ENCODE measurements at places on chromosomes 4 and X.

DNA sequence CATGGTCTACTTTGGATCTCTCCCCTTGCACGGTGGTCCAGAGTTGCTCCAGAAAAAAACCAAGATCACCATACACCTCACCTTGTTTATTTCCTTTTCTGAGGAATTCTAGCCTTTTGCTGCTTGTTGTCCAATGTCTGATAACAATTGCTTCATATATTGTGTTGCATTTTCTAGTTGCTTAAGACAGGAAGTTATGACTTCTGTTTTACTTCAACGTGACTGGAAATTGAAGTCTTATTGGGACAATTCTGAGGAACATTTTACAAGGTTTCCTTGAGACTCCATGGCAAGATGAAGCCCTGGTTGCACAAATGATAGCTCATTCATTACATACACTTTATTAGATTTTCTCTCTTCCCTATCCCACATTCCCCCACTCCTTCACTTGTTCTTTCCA is 5.2 kb downstream of the CXCL1 start:
- no peak for ATAC-seq

GRCh38 chrX:8668813-8669212 is 63.1 kb downstream of the ANOS1 start:
- ATAC-seq: no peak

DNA sequence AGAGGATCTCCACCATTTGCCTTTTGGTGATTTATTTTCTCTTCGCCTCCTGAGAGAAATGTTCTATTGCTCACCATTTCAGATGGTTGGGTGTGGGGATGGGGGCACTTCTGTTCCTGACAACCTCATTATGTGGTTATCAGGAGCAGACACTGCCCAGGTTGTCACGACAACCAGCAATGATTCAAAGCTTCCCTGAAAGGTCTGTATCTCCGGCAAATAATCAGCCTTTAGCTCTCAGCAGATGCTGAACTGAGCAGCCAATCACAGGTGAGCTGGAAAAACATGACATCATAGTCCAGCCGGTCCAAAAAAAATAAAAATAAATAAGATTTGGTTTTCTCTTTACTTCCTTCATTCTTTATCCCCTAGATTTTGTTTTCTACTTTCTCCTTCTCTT is 5.5 kb upstream of the PAK3 start:
- no peak for ATAC-seq

GRCh38 chr4:75338352-75338880 is 175.8 kb downstream of the RCHY1 start:
- no peak for ATAC-seq

DNA sequence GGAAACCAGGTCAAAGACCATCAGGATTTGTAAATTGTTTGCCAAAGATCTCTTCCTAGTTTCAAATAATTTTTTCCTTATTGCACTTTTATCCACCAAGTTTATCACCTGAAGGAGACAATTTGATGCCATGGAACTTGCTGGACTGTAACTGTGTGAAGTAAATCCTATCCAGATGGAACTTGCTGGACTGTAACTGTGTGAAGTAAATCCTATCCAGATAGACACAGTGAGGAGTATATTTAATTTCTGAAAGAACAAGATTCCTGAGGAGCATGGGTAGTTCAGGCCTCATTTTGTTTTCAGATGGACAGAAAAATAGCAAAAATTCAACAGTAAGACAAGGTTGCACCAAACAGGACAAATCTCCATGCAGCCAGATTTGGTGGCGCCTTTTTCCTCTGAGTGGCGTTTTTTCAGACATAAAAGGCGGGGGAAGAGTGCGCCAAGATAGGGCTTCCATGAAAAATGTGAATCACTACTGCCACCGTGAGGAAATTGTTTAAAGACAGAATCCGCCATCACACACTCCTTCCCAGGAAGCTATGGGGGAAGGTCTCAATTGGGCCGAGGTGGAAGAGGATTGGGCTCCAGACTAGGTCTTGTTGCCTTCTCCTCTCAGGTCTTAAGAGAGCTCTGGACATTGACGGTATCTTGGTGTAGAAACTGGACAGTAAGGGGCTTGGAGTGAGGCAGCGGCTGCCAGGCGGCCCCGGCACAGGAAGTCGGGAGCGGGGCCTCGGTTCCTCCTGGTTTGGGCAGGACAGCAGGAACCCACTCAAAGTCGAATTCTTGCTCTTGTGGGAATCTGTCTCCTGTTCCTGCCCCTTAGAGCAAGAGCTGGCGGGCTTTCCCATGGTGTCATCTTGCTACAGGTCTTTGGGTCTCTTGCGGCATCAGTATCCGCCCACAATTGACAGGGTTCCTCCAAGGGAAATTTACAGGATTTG is 234.7 kb downstream of the OR13H1 start:
- ATAC-seq: no peak

DNA sequence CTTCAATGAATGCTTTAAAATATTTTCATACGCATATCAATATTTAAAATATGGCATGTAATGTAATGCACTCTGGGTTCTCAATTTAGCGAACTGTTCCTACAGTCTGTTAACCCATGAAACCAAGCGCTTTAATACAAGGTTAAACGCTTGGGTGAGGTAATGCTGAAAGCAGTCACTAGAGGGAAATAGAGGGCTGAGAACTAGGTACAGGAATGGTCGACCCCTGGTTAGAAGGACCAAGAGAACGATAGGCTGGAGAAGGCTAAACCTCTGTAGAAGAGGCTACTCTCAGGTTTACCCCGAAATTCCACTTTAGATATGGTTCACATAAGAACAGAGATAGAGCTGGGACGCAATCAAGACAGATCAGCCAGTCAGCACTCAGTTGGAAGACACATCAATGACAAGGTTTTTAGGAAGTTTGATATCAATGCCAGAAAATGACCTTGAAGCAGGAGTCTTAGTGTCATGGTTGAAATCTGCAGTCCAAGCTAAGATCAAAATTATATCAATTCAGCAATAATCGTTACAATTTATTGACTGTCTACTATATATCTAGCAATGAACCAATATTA is 26.9 kb downstream of the ARSJ start:
- ATAC-seq: peak; percentile 70

- ATAC-seq: no peak
These were observed 46.0 kb downstream of the GALNT7 start for GRCh38 chr4:173214661-173215060.

DNA sequence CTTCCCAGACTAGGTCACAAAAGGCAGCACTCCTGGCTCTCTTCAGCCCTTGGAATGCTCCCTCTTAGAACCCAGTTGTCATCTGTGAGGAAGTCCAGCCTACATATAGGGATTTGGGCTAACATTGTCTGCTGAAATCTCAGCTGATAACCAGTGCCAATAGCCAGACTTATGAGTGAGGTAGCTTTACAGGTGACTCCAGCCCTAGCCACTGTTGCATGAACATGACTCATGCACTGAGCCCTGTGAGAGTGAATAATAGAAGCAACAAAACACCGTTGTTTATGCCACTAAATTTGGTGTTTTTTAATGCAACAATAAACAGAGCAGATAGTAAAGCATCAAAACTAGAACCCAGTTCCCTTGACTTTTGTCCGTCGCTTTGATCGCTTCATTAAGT is 433.2 kb downstream of the STIM2 start:
- no peak for ATAC-seq

DNA sequence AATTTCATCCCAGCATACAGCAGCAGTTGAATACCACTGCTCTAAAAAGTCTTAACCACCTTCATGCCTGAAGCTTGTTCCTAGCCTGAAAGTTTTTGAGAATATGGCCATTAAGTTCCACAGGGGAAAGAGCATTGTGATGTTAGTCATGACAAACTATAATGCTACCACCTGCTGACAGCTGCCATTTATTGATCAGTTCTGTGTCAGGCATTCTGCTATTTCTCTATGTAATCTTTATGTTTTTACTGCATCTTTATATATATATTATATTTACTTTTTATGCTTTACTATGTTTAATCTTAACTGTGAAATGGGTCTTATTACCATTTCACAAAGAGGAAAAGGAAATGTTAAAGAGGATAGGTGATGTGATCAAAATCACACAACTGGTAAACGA is 54.0 kb downstream of the ARX start:
- no peak for ATAC-seq

GRCh38 chrX:38102240-38102639 is 95.9 kb downstream of the SYTL5 start:
- ATAC-seq: no peak

DNA sequence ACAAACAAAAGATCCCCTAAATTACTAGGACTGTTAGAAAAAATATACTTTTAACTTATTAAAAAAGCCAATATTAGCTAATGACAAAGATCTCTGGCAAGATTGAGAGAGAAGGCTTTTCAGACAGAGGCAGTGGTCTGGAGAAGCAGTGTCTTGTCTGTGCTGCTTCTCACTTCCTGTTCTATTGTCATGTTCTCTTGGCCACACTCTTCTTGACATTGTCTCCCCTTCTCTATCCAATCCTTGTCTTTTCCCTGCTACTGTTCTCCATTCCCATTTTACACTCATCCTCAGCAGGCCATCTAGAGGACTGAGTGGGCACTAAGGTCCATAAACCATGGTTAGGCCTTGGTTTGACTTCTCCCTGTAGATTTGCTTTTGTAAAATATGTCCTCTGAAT is 14.0 kb upstream of the TAPT1 start:
- ATAC-seq: no peak

DNA sequence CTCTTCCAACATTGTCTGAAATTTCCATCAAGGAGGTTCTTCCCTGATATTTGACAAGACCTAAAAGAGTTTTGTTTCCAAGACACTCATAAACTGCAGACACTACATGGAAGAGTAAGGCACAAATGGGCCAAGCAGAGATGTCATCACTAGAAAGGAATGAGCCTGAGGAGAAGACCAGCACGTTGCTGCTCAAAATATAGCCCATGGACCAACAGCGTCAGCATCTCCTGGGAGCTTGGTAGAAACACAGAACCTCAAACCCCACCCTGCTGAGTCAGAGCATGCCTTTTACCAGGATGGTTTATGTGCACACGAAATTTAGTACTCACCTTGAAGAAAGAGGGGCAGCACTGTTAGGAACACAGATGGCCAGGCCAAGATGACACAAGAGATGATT is 128.7 kb upstream of the MID1 start:
- no peak for ATAC-seq

GRCh38 chrX:14630733-14631132 is 101.4 kb downstream of the GLRA2 start:
- ATAC-seq: no peak

DNA sequence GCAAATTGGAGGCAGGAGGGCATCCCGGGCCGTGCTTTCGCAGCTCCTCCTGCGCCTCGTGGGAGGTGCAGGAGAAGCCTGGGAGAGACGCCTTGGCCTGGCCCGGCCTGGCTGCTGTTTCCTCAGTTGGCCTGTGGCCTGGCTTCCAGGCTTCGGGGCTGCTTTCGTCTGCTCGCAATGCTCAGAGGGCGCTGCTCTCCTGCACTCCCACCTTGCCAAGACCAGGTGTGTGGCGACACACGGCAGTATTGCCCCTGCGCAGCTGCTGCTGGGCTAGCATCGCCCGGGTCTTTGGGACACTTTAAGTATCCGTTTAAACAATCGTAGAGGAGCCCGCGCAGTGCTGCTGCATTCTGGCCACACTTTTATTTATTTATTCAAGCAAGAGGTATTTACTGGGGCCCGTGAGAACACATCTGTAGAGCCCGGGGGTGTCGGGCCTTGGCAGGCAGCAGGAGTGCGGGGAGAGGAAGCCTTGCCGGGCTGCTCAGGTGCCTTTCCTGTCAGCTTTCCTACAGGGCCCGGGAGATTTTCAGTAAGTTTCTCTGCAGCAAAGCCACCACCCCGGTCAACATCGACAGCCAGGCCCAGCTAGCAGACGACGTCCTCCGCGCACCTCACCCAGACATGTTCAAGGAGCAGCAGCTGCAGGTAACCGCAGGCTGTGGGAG is 26.2 kb upstream of the HGFAC start:
- ATAC-seq: no peak

DNA sequence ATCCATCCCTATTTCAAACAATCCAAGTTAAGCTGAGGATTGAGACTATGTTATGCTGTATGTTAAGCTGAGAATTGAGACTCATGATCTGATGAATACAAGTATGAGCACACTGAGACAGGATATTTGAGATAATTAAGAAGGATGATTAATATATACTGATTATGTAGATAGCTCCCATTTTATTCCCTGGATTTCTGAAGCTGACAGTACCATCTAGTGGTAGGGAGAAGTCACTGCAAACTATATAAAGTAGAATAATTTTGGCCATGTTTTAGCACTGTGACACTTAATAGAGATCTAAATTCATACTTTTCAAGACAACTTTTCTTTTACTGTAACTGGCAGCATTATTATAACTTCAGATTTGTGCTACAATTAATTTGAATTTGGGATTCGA is 63.8 kb upstream of the HPRT1 start:
- ATAC-seq: no peak

DNA sequence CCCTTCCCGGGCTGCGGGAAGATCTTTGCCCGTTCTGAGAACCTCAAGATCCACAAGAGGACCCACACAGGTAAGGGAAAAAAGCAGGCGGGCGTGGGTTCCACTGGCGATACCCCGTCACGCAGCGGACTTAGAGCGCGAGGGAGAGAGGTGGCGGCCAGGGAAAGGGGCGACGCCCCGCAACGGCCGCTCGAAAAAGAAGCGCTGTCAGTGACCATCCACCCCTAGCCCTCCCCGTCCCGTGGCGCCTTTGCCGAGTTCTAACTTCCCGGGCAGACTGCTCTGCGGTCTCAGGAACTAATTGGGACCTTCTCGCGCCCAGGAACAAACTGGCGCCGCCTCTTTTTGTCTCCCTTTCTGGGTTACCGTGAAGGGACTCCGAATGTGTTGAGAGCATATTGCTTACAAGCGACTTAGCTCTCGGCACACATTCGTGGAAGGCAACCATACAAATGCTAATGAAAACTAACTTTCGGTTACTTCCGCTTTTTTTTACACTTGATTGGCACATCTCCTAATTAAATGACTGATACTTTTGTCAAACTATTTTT is 1.8 kb downstream of the ZIC3 start:
- no peak for ATAC-seq

GRCh38 chr4:59570860-59571476 is 1629.2 kb upstream of the ADGRL3 start:
- ATAC-seq: no peak

- ATAC-seq: no peak
These were observed 615.2 kb downstream of the TRIML1 start for GRCh38 chr4:188754372-188755002.

GRCh38 chrX:10939424-10939823 is 171.7 kb upstream of the HCCS start:
- ATAC-seq: no peak

- ATAC-seq: no peak
These were observed 62.9 kb upstream of the HOPX start for GRCh38 chr4:56744030-56744429.

Measured in activated CD4-positive, CD25-positive, alpha-beta regulatory T cell treated with anti-CD3 and anti-CD28 coated beads, Interleukin-2, amount 50 U/mL, for 24 hours (primary cell).